ENCODE measurements at places on chromosomes 5 and 9.

DNA sequence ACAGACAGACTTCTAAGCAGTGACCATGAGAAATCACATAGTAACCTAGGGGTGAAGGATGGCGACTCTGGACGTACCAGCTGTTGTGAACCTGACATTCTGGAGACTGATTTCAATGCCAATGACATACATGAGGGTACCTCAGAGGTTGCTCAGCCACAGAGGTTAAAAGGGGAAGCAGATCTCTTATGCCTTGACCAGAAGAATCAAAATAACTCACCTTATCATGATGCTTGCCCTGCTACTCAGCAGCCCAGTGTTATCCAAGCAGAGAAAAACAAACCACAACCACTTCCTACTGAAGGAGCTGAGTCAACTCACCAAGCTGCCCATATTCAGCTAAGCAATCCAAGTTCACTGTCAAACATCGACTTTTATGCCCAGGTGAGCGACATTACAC is 38.0 kb upstream of the CCDC152 start:
- DNase-seq = no peak

- DNase-seq = no peak
Observed at GRCh38 chr5:133869519-133870335, 98.7 kb downstream of the C5orf15 start.

DNA sequence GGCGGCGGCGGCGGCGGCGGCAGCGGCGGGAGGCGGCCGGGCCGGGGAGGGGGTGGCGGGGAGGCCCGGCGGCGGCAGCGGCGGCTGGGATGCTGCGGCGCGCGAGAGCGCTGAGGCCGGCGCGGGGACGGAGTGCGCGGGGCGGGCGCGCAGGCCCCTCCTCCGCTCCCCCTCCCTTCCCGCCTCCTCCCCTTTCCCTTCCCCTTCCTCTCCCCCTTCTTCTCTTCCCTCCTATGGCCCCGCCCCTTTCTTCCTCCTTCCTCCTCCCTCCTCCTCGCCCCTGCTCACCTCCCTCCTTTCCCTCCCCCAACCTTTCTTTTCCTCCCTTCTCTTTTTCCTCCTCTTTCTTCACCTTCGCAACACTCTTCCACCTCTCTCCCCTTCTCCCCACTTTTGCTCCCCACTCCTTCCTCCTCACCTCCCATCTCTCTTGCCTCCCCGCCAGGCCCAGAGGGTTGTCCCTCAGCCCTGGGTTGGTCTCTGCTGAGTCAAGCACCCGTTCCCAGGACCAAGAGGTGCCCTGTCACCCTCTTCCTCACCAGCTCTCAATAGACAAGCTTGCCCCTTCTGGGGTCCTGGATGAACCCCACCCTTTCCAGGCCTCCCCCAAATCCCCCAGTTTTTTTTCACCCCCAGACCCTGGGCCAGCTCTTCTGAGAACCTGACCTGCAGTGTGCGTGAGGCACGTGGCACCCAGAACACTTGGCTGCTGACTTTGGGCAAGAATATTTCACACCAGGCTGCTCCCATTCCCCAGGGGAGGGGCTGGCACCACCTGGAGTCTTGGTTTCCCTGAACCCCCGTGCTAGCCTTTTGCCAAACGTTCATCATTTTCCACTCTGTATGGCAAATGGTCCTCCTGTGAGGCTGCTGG is at the start of gene SEMA4D:
SEMA4D (minus strand) TSS at position 136 of the 874 bp plus-strand sequence. CDS start 92,657 bp downstream, outside the sequence.
- DNase-seq = peak; percentile 93

DNA sequence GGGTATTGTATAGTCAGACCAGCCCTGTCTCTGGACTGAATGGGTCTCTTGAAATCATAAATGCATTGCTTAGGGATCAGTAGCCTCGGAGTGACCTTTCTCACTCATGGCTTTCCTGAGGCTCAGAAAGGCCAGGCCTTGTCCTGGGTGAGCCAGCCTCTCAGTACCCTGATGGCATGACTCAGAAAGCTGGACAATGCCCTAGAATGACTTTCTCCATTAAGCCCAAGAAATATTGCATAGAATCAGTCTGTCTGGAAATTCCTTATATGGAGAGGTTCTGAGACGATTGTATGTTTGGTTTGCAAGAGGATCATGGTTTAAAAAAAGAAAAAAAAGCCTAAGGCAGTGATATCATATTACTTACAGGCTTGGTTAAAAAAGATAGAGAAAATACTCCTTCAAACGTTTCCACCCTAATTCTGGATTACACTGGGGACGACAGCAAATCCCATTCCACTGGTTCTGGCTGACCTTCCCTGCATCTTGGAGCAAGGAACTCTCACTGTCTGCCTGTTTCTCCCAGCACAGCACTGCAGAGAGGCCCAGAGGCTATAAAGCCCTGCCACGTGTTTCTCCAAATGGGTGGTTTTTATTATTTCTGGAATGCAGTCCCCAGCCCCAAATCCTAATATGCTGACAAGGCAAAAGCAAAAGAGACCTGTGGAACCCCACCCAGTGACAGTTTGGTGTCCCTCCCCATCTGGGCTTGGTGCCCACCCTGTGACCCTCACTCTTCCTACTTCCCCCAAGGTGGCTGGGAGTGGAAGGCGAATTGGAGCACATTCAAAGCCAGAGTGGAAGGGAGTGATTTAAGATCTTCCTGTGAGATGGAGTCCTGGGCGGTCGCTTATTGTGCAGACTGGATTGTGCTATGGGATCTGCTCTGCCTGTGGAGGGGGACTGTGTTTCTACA is 34.4 kb downstream of the MAP1B start:
- DNase-seq = no peak
